GOT3 (cell line): ENCODE measurements at places on chromosomes 2 and 18.
A peak's percentile ranks its signal among the peaks of the same experiment; 100 is the strongest.

- no peak for DNase-seq
Observed at GRCh38 chr2:214631406-214631805, 178.1 kb downstream of the BARD1 start.

- no peak for DNase-seq
Observed at GRCh38 chr2:196718419-196719109, 79.0 kb downstream of the CCDC150 start.

DNA sequence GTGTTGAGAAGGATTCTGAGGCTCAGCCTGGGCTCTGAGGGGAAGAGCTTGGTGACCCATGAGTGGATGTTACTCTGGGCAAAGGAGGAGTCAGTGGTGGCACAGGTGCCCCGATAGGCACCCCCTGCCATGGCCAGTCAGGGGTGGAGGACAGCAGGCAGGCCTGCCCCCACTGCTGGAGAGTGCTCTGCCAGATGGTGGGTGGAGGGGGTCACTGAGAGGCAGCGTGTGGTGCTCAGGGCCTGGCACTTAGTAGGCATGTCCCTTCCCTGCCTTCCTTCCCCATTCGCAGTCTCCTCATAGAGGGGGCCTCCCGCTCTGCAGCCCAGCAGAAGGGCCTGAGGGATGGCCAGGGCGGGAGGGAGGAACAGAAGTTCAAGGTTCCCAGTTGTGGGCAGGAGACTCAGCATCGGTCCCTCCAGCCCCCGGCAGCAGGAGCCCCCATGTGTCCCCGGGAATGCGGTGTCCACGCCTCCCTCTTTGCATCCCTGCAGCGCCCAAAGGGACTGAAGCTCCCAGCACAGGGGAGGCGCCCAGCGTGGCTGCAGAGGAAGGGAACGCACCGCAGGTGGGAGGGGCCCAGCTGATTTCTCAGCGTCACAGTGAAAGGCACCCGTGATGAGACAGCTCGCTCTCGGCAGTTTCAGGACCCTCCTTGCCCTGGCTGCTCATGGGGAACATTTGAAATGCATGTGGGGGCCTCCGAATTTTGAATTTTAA, 5.7 kb upstream of the SNED1 start:
- DNase-seq, result no peak

DNA sequence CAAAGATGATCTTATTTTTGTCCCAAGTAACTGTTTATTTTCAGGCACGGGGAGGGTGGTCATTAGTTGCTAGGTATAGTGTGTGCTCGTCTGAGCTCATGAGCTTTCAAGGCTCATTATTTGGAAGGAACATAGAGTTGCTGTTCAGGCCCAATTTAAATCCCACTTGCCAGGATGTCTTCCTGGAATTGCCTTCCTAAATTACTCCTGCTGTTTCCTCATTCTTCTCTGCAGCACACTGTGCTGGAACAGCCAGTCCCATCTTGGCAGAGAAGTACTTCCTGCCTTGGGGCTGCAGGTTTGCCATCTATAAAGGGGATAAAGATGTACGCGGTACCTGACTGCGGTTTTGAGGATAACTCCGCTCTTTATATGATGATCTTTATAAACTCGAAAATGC, 37.3 kb downstream of the GREB1 start:
- no peak for DNase-seq

- DNase-seq, result no peak
Observed at GRCh38 chr2:101733257-101733993, 35.9 kb downstream of the MAP4K4 start.

- DNase-seq, result no peak
Observed at GRCh38 chr2:94986392-94986963, 39.0 kb upstream of the MAL start.

- DNase-seq, result no peak
Observed at GRCh38 chr2:200066417-200066816, 111.0 kb downstream of the MAIP1 start.

GRCh38 chr2:208373460-208374089, 33.0 kb upstream of the PTH2R start:
- no peak for DNase-seq

DNA sequence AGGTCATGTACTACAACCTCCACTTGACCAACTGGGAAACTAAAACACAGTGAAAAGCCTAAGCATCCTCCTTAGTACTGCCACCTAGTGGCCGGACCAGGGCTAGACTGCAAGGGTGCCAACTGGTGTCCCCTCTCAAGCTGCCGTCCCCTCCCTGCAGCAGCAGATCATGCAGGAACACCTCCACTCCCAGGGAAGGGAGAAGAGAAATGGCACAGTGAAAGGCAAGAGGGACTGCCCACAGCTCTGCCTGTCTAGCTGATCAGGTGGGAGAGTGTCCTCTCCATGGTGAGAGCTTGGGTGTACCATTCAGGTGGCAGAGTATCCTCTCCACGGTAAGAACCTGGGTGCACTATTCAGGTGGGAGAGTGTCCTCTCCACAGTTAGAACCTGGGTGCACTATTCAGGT, 78.1 kb downstream of the AAK1 start:
- no peak for DNase-seq

GRCh38 chr2:181426672-181427071, 30.5 kb upstream of the ITGA4 start:
- DNase-seq, result no peak

DNA sequence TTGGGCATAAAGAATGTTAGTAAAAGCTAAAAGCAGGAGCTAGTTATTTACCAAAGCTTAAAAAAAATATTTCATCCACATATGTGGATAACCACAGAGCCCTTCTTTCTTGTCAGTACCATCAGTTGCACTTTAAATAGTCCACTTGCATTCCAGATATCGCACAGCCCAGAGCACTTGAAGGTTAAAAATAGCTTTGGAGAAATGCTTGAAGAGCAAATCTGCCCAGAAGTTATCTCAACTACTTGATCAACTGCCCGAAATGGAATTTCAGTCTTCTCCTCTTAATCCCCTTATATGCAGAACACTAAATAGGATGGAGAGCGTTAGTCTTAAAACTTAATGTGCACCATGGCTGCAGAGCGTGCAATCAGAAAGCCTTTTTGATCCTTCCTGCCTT, 148.3 kb downstream of the PLEKHA3 start:
- no peak for DNase-seq

DNA sequence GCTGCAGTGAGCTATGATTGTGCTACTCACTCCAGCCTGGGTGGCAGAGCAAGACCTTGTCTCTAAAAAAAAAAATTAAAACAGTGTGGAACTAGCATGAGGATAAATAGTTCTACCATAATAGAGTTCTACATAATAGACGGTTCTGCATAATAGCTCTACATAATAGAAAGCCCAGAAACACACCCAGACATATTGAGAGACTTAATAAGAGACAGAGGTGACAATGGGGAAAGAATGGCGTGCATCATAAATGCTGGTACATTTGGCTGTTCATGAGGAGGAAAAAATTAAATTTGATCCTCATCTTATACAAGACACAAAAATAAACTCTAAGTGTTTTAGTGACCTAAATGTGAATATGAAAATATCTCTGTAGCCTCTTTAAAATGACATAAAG, 58.5 kb downstream of the PTRHD1 start:
- DNase-seq, result no peak

DNA sequence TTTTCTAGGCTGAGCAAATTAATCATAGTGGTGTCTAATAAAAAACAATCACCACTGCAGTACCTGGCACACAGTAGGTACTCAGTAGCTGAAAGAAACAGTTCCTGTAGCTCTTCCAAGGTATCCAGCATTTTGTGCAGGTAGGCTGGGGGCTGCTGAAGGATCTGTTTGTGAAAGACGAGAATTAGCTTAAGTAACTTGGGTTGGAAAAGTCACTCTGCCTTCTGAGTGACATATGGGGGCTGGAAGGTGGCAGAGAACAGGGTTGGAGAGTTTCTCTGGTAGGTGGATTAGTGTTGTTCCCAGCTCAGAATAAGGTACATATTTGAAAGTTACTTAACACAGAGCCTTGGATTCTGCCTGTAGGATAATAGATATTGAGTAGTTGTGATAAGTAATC, 72.8 kb downstream of the FMNL2 start:
- DNase-seq, result no peak

- DNase-seq, result no peak
Observed at GRCh38 chr2:85577063-85577385, 362 bp upstream of the VAMP8 start.

DNA sequence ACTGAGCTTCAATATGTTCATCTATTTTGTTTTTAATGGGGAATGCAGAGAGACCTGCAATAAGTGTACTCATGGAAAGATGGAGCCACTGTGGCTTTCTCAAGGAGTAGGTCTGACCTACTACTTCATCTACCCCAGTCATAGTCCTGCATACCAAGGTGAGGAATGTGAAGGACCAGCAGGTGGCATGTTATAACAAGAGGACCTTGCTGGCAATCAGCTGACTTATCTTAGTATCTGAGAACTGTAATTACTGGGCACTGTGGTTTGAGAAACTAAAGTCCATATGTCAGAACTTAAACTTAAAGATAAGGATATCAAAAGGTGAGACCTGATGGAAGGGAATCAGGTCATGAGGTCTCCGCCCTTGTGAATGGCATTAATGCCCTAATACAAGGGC, 1104.2 kb downstream of the BCL11A start:
- no peak for DNase-seq

- DNase-seq, result peak; percentile 39
Observed at GRCh38 chr2:101341901-101342624, 33.6 kb upstream of the RNF149 start.

DNA sequence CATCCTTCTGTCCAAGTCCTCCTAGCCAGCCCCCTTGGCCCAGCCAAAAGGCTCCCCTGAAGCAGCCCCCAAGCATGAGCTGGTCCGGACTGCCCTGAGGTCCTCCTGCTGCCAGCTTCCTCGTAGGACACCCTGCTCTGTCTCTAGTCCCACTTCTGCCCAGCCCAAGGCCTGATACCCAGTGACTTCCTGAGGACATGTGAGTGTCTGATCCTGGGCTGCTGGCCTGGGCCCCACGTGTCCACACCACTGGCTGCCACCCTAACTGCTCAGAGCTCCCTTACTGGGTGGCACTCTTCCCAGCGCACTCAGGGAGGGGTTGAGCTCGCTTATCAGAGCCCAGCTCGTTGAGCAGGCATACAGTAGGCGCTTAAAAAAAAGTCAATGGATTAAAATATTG, 34.4 kb upstream of the PDIA6 start:
- no peak for DNase-seq

DNA sequence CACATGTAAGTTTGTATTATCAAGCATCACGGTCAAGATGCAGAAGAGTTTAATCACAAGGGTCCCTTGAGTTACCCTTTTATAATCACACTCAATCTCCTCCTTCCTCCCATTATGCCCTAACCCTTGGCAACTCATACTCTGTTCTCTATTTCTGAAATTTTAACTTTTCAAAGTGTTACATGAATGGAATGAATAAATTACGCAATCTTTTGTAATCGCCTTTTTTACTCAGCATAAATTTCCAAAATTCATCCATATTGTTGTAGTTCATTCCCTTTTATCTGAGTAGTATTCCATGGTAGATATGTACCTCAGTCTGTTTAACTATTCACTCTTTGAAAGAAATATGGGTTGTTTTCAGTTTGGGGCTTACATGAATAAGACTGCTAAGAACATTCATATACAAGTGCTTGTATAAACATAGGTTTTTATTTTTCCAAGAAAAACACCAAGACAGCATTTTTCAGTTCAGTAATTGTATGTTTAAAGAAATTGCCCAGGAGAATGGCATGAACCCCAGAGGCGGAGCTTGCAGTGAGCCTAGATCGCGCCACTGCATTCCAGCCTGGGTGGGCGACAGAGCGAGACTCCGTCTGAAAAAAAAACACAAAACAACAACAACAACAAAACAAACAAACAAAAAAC, 430.9 kb upstream of the KCNH7 start:
- no peak for DNase-seq

- DNase-seq, result no peak
Observed at GRCh38 chr2:136215908-136216472, 98.0 kb upstream of the CXCR4 start.
